Stimulated activated naive CD8-positive, alpha-beta T cell treated with anti-CD3 and anti-CD28 coated beads, Interleukin-15, Interleukin-2, amounts not matched to agents 100 U/mL and 50 U/mL, for 24 hours (primary cell): ENCODE measurements at places on chromosomes 7 and 10.

- no peak for DNase-seq
These were observed 131.7 kb upstream of the PRSS58 start for GRCh38 chr7:142389544-142389943.

DNA sequence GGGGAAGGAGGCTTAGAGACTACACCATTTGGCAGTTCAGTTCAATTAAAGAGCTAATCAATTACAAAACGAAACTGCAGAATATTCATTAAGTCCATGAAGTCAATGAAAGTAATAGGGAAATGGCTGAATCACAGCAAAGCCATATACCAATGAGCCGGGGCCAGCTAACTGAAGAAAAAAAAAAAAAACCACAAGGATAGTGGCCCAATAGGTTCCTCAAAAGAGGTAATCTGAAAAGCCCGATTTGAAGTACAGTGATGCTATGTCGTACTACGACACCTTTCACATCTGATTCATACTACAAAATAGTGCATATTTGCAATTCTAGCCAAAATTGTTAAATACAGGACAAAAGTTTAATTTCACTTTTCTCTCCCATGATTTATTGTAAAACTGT lies 2.5 kb downstream of the ARHGAP12 start:
- no peak for DNase-seq

GRCh38 chr7:144414815-144415214 lies 11.3 kb upstream of the NOBOX start:
- no peak for DNase-seq

GRCh38 chr10:58992830-58993460 lies 183.5 kb upstream of the PHYHIPL start:
- no peak for DNase-seq

DNA sequence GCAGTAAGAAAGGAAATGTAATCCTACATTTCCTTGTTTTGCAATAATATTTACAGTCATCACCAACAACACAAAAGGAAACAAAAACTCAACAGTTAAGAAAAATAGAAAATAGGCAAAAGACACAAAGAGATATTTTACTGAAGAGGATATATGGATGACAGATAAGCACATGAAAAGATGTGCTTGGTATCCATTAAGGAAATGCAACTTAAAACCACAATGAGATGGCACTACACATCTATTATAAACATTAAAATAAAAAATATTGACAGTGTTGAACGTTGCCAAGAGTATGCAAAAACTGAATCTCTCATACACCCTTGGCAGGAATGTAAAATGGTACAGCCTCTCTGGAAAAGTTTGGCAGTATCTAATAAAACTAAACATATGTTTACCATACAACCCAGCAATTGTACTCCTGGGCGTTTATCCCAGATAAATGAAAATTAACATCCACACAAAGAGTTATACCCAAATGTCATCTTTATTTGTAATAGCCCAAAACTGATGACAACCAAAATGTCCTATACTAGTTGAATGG lies 5.4 kb downstream of the CEP41 start:
- DNase-seq, result no peak

- DNase-seq, result no peak
These were observed 34.1 kb downstream of the GBX1 start for GRCh38 chr7:151133266-151133985.
